Activated CD8-positive, alpha-beta memory T cell treated with anti-CD3 and anti-CD28 coated beads for 1 hour (primary cell): ENCODE measurements at places on chromosomes 1 and 21.

GRCh38 chr1:234909307-234909810, 219.3 kb downstream of the TOMM20 start:
- DNase-seq = no peak

DNA sequence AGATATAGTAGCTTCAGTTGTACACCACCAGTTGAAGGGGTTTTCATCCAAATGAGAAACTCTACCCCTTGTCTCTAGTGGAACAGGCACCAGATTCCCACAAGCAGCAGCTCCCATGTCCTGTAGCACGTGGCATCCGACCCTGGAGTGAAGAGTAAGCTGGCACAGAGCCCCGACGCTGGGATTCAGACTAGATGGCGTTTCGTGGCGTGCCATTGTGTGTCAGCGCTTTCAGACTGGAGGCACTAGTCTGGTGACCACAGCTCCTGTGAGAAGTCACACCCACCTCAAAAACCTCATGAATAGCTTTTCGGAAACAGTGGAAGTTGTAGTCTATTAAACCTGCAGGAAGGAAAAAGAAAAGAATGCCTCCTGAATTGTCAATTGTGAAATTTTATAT, 20.2 kb downstream of the RRAGC start:
- DNase-seq = no peak

DNA sequence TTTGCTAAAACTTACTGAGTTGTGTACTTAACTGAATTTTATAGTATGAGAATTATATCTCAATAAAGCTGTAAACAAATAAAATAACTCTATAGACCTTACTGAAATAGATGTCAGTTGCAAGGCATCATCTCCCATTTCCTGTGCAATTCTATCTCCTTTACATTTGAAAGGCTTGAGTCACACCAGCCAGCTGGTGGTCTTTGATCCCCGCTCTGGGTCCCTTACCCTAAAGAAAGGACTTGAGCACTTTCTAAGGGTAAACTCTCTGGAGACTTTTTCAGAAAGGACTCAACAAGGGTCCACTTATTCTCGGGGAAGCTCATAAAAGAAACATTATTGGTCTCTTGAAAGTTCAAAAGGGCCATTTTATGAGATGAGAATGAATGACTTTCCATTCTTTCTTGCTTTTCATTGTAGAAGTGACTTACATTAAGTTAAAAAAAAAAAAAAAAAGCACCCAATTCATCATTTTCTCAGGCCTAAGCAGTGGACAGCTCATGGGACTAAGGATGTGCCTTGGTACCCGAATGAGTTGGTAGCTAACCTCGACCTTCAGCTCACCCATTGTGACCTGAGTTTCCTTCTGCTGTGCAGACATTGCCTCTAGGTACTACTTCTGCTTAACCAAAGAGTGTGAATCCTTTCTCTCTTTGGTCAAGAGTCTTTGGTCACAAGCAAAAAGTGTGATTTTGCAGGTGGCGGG, 147.0 kb upstream of the COA6 start:
- no peak for DNase-seq

DNA sequence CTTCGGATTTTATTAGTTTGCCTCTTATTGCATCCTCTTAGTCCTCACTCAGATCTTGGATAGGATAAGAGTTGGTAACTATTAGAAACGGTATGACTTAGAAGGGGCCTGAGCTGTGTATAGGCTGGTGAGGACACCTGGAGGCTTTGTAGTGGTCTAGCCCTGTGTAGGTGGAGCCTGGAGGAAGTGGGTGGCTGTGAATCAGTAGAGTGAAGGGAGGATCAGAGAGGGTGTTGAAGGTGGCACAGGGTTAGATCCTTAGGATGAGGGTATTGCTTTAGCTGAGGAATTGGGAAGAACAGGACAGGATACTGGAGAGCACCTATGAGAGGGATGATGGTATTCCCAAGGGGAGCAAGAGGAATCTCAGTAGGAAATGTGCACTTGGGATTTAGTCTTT, 5.7 kb downstream of the VANGL1 start:
- DNase-seq = no peak
